ENCODE measurements at places on chromosomes 1 and 21. TPM values are rescaled to one million over a fixed set of nuclear protein-coding genes. Genes with fewer than 3 reads are reported as not detected.
A peak's percentile ranks its signal among the peaks of the same experiment; 100 is the strongest.

- peak; percentile 79 for DNase-seq
Observed at GRCh38 chr1:218499011-218499691, 154.0 kb downstream of the TGFB2 start.

The GABRD gene
- polyA plus RNA-seq, result not detected

GRCh38 chr1:2789164-2789985, 12.1 kb downstream of the TTC34 start:
- DNase-seq, result no peak

- no peak for DNase-seq
Observed at GRCh38 chr1:186409091-186409490, 33.5 kb downstream of the ODR4 start.

DNA sequence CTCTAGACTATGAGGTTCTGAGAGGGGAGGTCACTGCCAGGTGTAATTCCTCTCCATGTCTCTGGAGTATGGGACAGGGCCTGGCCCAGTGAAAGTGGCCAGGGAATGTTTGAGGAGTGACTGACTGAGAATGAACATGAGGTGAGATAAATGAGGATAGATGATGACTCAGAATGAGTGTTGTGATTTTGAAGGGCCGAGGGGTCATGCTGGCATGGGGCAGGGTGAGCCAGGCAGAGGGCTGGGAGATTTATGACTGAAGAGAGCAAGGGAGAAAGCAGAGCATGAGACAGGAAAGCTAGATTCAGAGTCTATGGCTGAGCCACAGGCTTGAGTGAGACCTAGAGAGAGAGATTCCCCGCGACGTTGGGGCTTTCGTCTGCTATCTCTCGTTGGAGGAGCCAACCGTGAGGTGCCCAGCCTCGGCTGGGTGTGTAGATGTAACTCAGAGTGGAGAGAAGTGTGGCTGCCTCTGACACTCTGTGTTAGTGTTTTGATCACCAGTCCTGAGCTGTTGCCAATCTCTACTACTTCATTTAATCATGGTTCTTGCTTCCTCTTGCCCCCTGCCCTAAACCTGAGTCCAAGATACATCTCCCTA, 50.1 kb downstream of the FOXD2 start:
- DNase-seq, result no peak

DNA sequence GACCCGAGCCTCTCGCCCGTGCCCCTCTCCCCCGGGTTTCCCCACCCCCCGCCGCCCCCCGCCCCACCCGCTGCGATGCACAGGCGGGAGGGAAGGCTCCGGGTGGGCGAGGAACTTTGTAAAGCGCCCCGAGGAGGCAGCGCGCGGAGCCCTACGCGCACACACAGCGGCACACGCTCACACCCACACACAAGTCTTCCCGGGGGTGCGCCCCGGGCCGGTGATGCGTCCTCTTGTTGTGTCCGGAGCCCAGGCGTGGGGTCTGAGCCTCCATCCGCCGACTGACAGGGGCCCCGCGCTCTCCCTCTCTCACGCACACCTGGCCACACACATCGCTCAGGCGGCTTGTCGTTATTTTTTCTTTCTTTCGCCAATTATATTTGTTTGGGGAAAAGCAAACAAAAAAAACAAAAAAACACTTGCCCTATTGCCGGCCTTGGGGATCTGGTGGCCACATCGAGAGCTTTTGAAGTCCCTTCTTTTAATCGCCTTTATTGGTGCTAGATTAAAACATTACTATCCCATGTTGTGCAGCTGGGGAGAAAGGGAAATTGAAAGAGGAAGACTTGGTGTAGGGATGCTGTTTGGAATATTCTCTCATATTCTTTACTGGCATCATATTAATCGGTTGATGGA, 770 bp downstream of the NTNG1 start:
- DNase-seq, result no peak

The SPATA46 gene
- polyA plus RNA-seq, result not detected

DNA sequence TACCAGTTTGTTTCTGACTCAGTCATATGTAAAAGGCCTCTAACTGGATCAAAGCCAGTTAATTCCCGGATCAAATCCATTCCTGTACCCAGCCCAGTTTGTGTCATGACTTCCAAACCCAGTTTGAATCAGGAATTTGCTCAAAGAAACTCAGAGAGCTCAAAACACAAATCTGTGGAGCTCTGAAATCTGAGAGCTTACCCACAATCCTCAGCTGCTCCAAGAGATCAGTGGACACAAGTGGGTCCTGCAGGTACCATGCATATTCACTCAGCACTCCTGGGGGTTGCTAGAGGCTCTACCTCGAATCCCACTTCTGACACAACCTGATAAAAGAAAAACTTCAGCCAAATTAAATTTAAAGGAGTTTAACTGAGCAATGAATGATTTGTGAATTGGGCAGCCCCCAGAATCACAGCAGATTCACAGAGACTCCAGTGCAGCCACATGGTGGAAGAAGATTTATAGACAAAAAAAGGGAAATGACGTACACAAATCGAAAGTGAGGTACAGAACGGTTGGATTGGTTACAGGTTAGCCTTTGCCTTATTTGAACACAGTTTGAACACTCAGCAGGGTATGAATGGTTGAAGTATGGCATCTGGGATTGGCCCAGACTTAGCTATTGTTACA, 11.9 kb upstream of the MRPL55 start:
- DNase-seq, result peak; percentile 26

- DNase-seq, result no peak
Observed at GRCh38 chr1:168708698-168709404, 20.2 kb downstream of the DPT start.

DNA sequence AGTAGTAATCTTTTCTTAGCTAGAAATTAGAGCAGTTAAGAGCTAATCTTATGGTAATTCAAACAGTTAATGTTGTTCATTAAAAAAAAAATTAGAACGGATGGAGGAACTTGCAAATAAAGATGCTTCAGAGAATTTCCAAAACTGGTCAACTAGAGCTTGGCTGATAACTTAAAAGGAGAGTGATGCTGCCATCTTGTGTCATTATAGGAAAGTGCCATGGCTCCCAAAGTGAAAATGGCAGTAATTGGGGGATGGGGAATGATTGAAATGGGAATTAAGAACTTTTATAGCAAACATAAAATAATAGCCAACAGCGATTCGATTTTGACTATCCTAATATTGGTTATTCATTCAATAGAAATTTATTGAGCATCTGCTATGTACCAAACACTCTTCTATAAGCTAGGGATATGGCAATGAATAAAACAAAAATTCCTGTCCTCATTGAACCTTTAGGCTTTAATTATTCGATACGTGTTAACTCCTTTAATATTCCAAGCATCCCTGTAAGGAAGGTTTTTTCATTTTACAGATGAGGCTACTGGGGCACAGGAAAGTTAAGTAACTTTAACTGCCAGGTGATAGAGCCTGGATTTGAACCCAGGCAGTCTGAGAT, 5.7 kb upstream of the PLPP3 start:
- DNase-seq, result peak; percentile 77

DNA sequence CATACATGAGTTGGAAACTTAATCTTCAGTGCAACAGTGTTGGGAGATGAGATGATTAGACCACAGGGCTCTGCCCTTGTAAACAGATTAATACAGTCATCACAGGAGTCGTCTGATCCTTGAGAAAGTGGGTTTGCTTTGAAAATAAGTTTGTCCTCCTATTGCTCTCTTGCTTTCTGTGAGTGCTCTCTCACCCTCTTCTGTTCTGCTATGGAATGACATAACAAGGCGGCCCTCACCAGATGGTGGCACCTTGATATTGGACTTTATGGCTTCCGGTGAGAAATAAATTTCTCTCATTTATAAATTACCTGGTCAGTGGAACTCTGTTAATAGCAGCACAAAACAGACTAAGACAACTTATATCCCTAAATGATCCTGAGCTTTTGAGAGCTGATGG, 353.6 kb downstream of the BRINP3 start:
- peak; percentile 8 for DNase-seq

- DNase-seq, result peak; percentile 24
Observed at GRCh38 chr1:151908228-151908691, 1.1 kb downstream of the THEM4 start.

The CACNA1E gene
- not detected for polyA plus RNA-seq

DNA sequence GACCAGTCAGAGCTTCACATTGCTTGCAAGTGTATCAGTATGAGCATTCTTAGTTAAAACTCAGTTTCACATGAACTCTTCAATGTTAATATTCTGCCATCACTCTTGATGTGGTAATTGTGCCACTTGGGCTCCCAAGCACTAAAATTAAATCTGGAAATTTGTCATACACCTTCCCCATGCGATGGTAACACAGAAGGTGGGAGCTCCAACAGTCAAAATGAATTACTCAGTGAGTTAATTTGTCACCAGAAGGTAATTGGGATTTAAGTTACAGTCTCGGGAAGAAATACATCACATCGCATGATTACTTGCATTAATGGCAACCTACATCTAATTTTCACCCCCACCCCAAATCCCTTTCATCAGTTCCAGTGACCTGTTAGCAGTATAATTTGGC, 376.5 kb upstream of the DAB1 start:
- DNase-seq, result no peak

DNA sequence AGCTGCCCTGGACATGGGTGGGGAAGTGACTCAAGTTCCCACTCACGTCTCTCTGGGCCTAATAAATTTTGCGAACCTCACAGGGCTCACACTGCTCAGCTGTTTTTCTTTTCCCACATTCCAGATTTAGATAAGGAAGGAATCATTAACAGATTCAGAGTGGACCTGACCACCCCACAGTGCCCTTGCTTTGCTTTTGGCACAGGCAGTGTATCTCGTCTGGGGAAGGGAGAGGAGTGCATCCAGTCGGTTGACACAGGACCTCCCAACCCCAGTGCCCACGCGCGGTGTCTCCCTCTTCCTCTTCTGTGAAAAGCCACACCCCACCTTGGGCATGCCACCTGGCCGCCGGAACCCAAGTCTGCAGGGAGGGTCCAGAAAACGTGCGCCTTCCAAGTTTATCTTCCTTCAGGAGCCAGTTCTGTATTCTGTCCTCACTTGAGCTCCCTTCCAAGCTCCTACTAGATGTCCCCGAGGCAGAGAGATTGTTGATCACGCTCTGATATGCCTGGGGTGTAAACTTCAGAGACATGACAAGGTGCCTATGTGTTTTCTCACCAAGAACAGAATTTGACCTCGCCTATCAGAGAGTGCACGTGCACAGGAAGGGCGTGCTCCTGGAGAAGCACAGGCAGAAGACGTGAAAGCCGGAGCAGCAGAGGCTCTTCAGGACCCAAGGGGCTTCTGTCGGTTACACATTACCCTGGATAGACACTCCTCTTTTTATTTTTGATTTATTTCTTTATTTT, 9.5 kb upstream of the SLC2A5 start:
- no peak for DNase-seq

DNA sequence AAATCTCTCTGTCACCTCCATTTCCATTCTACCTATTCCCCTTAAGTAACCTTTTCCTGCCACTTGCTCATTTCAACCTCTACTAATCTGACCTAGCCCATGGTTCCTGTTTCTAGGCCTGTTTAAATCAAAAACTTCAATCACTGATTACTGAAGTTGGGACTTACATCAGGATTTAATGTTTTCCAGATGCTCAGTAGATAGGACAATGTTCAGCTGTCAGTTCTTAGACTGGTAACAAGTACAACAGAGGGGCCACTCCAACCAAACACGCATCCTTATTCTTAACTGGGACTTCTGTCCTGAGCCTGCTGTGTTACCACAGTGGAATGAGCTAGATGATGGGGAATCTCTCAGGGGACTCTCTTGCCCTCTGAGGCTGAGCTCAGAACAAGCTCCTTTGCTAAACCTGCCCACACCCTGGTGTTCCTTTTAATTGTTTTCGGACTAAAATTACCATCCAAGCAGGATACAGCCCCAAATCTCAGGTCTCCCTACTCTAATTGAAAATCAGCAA, 974.6 kb downstream of the TTLL7 start:
- no peak for DNase-seq

GRCh38 chr1:232561381-232561780, 68.6 kb downstream of the SIPA1L2 start:
- DNase-seq, result no peak

The MAPKAPK2 gene
- 66.4 TPM for polyA plus RNA-seq

DNA sequence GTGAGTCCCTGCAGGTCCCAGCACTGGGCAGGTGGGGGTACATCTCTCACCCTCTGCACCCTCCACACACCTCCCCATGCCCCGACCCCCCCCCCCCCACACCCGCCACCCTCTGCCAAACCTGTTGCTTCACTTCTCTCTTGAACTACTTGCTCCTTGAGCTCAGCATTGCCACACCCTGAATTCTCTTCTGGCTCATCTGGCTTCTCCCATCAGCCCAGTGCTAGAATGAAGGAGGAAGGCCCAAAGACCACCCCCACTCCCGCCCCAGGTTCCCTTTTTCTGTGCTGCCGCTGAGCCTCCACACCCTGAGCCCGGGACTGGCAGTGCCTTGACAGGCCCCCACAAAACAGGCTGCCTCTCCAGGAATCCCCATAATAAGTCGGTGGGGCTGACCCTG, 6.4 kb upstream of the TNNI1 start:
- no peak for DNase-seq

GRCh38 chr1:1297802-1298424, 9.8 kb downstream of the ACAP3 start:
- no peak for DNase-seq

The PTPRU gene
- 10.7 TPM for polyA plus RNA-seq

The KCNE1 gene
- polyA plus RNA-seq, result 0.37 TPM

DNA sequence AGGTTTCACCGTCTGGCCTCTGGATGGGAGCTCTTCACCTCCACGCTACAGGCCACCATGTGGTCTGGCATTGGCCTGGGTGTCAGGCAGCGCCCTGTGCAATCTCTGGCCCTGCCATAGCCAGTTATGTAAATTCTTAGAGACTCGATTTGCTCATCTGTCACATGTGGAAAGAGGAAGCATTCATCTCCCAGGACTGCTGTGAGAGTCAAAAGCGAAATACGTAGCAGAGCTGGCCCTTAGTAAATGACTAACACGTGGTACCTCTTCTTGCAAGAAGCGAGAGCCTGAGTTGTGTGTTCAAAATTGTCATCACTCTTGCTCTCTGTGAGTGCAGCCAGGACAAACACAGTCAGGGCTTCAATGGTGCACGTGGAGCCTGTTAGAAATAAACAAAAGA, 159.0 kb upstream of the BACE2 start:
- no peak for DNase-seq

DNA sequence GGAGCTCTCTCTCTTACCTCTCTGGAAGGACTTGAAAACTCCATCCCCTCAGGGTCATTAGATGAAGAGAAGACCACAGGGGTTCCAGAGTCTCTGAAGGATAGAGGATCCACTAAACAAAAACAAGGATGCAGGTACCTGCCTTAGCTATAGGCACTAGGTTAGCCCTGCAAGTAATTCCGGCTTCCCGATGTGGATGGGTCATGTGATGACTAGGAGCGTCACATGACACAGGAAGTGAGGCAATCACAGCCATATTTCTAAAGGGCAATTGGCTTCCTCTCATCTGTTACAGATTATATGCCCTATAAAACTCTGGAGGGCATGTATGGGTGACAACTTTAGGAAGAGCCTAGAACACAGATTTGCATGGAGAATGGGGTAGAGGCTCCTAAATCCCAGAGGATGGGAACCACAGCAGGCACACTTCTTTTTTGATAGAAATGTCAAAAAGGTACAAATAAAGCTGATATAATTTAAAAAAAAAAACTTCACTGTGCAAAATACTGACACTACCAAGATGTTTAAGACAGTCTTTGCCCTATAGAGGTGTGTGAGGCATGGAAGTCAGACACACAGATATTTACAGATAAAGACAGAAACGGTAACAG, 14.1 kb downstream of the ENTREP3 start:
- peak; percentile 83 for DNase-seq

- DNase-seq, result no peak
Observed at GRCh38 chr1:183365676-183366075, 52.5 kb downstream of the NMNAT2 start.

GRCh38 chr1:96233422-96233821, 488.2 kb upstream of the PTBP2 start:
- no peak for DNase-seq

The WNT4 gene
- polyA plus RNA-seq, result not detected

- no peak for DNase-seq
Observed at GRCh38 chr1:228497206-228497605, 10.0 kb downstream of the RNF187 start.

Data from IMR-90 (cell line).